ENCODE measurements at places on chromosomes 4 and X.

DNA sequence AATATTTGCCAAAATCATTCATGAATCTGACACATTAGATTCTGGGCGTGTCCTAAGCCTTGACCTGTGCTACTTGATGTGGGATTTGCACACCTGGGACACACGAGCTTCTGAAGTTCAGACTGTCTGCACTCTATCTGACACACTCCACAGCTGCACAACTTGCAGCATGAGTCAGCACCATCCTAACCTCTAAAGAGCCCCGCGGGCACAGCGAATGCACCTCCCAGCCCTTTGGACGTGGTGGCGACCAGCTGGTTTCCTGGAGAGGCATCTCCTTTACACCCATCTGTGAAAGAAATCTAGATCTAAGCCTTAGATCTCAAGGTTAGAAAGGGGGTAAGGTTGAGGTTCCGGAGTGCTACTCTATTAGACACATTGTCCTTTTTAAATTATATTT is 69.2 kb downstream of the SORBS2 start:
- no peak for DNase-seq

DNA sequence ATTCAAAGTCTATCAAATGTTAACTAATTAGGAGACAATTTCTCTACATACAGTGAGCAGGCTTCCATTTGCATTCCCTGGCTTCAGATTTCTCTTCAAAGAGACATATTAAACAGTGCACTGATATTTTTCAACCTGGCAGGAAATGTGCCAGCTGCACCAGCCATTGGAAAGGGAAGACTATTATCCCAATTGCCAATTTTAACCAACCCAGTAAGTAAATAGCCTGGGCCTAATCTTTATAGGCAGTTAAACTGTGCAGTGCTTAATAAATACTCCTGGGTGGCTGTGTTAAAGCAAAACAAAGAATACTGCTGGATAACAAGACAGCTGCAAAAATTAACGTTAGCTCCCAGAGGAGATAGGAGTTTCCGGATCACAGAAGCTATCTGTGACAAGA is 111.9 kb upstream of the GALNT7 start:
- no peak for DNase-seq

DNA sequence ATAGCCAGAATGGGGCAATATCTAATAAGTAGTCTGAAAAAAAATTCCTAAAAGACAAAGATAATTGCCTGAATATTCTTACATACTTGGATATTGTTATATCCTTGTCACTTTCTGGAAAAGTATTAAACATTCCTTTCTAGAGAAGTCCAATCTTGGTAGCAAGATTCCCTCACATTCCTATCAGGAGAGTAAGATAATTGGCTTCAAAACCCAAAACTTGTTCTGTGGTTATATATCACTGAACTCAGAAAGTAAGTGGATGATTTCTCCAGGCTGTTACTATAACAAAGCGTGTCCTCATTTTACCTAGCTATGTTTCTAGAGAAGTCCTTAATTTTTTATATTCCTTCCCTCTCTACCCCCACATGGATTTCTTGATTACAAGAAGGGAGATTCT is 46.0 kb upstream of the TEX13A start:
- DNase-seq = no peak

DNA sequence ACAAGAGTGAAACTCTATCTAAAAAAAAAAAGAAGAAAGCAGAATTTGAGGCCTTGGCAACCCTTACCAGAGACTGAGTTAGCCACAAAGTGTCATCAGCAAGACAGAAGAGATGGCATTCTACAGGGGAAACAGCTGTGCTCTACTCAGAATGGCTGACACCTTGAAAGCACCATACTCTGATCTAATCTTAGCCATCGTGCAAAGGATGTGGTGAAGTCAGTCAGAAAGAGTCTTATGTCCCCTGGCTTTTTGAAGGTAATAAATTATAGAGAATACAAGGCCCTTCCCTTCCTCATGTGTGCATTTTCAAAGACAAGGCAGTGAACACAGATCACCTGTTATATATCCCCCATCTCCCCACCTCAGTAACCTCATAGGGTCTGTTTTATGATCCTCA is 13.2 kb downstream of the CLNK start:
- peak; percentile 15 for DNase-seq

DNA sequence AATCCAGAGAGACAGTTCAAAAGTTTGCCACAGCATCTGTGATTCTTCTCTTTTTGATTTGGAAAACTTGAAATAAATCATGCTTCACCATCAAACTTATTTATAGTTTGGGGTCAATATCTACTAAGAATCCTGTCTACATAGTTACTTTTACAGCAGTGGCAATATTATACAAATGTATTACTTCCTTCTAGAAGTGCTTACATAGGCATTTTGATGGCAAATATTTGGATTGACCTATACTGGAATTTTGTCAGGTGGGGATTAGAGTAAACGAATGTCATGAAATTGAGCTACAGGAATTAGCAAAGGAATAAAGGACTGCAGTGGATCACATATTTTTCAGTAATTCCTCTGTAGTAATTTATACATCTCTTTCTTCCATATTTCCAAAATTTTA is 1885.5 kb upstream of the ADGRL3 start:
- DNase-seq = no peak

GRCh38 chr4:182699795-182700194 is 217.4 kb downstream of the DCTD start:
- no peak for DNase-seq

- no peak for DNase-seq
Observed at GRCh38 chrX:151975228-151975593, 735 bp upstream of the GABRE start.

DNA sequence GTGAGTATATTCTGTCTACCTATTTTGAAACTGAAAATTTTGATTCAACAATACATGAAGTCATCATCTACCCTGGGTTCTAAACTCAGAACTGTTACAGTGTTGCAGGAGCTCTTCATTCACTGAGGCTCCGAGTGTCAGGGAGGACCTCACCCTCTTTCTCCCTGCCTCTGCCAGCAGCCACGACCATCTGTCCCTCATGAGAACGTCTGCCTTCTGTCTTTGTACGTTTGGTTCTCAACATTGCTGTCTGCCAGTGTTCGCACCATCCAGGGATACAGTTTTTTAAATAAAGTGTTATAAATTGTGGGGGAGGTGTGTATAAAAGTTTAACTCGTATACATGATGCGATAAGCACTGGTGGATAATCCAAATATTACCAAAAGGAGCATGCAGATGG is 55.5 kb downstream of the TRAPPC11 start:
- DNase-seq = no peak
